ENCODE measurements at places on chromosomes 12 and 14. TPM values are rescaled to one million over a fixed set of nuclear protein-coding genes. Genes with fewer than 3 reads are reported as not detected.

Gene GPRC5A
- total RNA-seq, result 9.5 TPM

DNA sequence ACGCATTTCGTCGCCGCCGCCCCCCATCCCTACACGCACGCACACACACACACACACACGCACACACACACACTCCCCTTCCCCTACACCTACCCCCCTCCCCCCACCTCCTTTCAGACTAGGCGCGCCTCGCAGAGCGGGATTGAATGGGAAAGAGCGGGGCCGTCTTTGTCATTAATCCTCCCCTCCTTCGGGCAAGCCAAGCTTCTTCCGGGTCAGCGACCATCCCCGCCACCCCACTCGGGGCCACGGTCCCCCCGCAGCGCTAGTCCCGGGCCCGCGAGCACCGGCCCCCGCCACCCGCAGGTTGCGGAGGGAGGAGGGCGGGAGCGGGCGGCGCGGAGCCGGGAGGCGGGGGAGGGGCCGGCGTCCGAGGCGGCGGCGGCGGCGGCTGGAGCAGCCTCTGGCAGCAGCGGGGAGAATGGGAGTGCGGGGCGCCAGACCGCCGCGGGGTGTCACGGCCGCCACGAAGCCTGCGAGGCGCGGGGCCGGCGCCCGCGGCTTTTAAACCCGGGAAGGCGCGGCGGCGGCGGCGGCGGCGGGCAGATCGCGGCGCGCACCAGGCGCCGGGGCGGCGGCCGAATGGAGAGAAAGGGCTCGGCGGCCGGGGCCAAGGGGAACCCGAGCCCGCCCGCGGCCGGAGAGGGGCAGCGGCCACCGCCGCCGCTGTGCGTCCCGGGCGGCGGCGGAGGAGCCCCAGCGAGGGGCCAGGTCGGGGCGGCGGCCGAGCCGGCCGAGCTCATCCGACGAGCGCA, at the start of gene TTC9:
Gene TTC9 (plus strand): TSS at position 369 of the 755 bp plus-strand sequence. CDS start 214 bp downstream, at position 583.
- no peak within 1 kb of the TSS for H3K4me3 ChIP-seq
- no peak for DNase-seq
- H3K27ac ChIP-seq, result no peak within 1 kb of the TSS
- H3K36me3 ChIP-seq, result no peaks in the 10 kb centered on the region

GRCh38 chr12:64746663-64747062, 12.5 kb downstream of the GNS start:
- DNase-seq, result no peak
- H3K27ac ChIP-seq, result peak overlapping the region; percentile 85
- no peak overlapping the region for H3K4me3 ChIP-seq
- no peaks in the 10 kb centered on the region for H3K27me3 ChIP-seq

- no peak overlapping the region for H3K27ac ChIP-seq
- H3K4me3 ChIP-seq, result no peak overlapping the region
- H3K4me1 ChIP-seq, result no peaks in the 10 kb centered on the region
- no peaks in the 10 kb centered on the region for H3K27me3 ChIP-seq
- DNase-seq, result no peak
- no peaks in the 10 kb centered on the region for H3K36me3 ChIP-seq
Measured at GRCh38 chr12:93982771-93983315, 165.5 kb upstream of the PLXNC1 start.

GRCh38 chr14:33063521-33063920, 124.8 kb downstream of the NPAS3 start:
- H3K4me3 ChIP-seq, result no peak overlapping the region
- H3K27me3 ChIP-seq, result no peaks in the 10 kb centered on the region
- H3K36me3 ChIP-seq, result no peaks in the 10 kb centered on the region

DNA sequence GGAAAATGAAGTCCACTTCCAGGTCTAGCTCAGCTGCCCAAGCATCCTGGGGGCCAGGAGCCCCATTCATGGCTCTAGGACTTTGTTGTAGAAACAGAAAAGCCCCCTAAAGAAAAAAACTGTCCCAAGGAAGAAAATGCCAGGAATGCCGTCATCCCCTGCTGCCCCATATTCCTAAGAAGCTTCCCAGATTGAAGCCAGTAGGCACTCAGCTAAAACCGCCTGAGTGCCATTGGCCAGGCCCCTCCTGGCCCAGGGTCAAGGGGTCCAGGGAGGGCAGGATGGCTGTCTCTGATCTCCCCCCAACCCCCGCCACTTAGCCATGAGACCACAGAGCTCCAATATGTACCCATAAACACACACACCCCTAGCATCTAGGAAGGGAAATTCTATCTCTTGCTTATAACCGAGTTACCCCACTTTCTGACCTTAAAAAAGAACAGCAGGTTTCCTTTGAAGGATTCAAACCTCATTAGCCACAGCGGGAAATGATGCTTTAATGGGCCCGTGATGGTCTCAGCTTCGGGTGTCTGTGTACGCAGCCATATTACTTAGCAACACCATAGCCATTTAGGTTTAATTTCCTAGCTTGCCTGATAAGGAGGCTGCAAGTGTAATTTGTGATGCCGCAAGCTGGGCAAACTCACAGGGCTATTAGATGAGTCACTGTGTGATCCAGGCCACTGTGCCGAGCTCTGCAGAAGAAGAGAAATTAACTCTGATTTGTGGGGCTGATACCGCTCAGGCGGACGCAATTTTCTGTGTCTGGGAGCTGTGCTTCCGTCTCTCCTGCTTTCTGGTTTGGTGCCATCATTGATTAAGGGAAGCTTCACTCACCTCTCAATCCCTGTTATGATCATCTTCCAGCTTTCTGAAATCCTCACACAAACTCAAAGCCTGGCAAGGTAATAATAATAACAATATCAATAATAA, 84.2 kb downstream of the GCH1 start:
- H3K27me3 ChIP-seq, result no peaks in the 10 kb centered on the region
- no peak overlapping the region for H3K27ac ChIP-seq
- peak; percentile 45 for DNase-seq
- H3K4me3 ChIP-seq, result no peak overlapping the region
- no peaks in the 10 kb centered on the region for H3K36me3 ChIP-seq

GRCh38 chr14:101855958-101856357, 94.4 kb downstream of the PPP2R5C start:
- H3K27ac ChIP-seq, result no peak overlapping the region
- no peak for DNase-seq
- H3K27me3 ChIP-seq, result no peaks in the 10 kb centered on the region
- H3K4me3 ChIP-seq, result no peak overlapping the region

DNA sequence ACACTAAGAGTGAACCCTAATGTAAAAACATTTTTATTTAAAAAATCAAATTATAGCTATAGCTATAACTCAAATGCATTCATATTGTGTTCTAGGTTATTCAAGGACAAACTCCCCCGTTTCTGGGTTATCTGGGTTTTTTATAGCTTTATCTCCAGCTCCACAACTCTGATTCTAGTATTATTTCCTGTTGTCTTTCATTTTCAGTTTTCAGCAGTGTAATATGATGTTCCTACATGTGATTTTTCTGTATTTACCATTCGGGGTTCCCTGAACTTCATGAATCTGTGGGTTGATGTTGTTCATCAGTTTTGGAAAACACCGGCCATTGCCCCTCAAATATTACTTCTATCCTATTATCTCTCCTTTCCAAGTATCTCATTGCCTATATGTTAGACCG, 221.9 kb upstream of the FOXN3 start:
- no peak overlapping the region for H3K27ac ChIP-seq
- H3K27me3 ChIP-seq, result no peaks in the 10 kb centered on the region
- H3K4me3 ChIP-seq, result no peak overlapping the region
- no peak for DNase-seq

- peaks cover 4% of the 10 kb centered on the region for H3K36me3 ChIP-seq
- H3K27ac ChIP-seq, result peak overlapping the region; percentile 96
- no peaks in the 10 kb centered on the region for H3K27me3 ChIP-seq
- H3K4me1 ChIP-seq, result peaks cover 27% of the 10 kb centered on the region
- peak overlapping the region; percentile 90 for H3K4me3 ChIP-seq
- no peak for DNase-seq
Measured at GRCh38 chr14:50668826-50669143, 679 bp upstream of the SAV1 start.

Gene SUOX
- total RNA-seq, result 65.0 TPM

- H3K4me1 ChIP-seq, result no peaks in the 10 kb centered on the region
- no peak for DNase-seq
Measured at GRCh38 chr12:47910981-47911380, 6.2 kb upstream of the VDR start.

GRCh38 chr12:109153821-109154441, 37.5 kb downstream of the ACACB start:
- peaks cover 52% of the 10 kb centered on the region for H3K4me1 ChIP-seq
- H3K27me3 ChIP-seq, result no peaks in the 10 kb centered on the region
- H3K27ac ChIP-seq, result peak overlapping the region; percentile 91
- DNase-seq, result peak; percentile 49

Gene ITGA7
- 41.3 TPM for total RNA-seq

Gene RNF212B
- total RNA-seq, result not detected

DNA sequence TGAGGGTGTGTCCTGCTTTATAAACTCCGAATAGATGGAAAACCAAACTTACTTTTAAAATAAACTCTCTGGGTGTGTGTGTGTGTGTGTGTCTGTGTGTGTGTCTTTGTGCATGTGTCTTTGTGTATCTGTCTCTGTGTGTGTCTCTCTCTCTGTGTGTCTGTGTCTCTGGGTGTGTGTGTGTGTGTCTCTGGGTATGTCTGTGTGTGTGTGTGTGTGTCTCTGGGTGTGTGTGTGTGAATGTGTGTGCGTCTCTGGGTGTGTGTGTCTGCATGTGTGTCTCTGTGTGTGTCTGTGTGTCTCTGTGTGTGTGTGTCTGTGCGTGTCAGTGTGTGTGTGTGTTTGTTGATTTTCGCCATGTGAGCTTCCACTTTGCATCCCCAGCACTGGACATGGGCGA, 9.2 kb downstream of the RAN start:
- DNase-seq, result no peak
- H3K4me3 ChIP-seq, result no peak overlapping the region
- H3K4me1 ChIP-seq, result no peaks in the 10 kb centered on the region

DNA sequence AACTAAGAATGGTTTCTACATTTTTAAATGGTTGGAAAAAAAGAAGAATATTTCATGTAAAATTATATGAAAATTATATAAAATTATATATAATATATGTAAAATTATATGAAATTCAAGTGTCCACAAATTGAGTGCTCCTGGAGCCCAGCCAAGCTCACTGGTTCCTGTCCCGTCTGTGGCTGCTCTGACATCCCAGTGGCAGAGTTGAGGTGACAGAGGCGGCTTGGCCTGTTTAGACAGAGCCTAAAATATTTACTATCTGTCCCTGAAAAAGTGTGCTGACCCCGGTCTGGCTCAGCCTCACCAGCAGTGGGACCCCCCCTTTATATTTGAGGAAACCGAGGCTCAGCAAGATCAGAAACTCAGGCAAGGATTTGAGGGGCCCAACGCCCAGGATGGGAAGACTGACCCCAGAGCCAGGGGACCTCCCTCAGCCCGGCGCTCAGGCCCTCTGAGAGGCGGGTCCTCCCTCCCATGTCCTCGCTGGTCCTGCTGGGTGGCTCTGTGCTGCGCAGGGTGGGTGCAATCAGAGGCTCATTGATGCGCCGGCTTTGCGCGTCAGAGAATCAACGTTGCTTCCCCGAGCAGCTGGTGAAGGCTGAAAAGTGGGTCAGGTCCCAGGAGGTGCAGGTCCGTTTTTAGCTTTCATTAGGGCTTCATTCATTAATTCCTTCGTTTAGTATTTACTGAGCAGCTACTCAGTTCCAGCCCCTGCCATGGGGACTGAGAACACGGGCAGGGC, 21.5 kb upstream of the BEGAIN start:
- no peaks in the 10 kb centered on the region for H3K4me1 ChIP-seq
- DNase-seq, result no peak
- H3K27me3 ChIP-seq, result no peaks in the 10 kb centered on the region
- H3K4me3 ChIP-seq, result no peak overlapping the region
- no peaks in the 10 kb centered on the region for H3K36me3 ChIP-seq

Gene CCNB1IP1
- total RNA-seq, result 38.8 TPM

Gene FLRT2
- total RNA-seq, result 3.3 TPM

Gene ZDHHC22
- 1.2 TPM for total RNA-seq

GRCh38 chr12:64864319-64864718, 39.9 kb downstream of the TBC1D30 start:
- H3K27ac ChIP-seq, result no peak overlapping the region
- H3K4me1 ChIP-seq, result no peaks in the 10 kb centered on the region
- H3K36me3 ChIP-seq, result no peaks in the 10 kb centered on the region
- H3K4me3 ChIP-seq, result no peak overlapping the region

DNA sequence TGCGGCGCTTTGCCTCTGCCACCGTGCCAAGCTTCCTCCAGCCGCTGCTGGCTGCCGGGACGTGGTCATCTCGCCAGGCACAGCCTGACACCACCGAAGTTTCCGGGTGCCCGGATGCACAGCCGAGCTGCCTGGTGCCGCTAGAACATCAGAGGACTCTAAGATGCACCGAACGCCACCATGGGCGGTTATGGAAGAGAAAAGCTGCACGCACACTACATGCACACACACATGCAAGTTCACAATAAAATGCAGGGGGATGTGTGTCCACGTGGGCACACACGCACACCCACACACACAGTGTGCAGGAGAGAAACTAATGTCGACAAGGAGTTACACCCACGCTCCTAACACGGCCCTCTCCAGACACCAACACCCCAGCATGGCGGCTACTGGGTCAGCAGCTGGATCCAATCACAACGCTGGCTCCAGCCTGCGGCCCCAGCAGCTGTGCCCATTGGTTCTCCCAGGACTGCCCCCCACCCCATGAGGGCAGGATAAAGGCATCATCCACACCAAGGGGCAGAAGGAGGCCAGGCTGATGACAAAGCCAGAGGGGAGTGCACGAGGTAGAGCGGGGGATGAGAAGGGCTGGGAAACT, 82.7 kb downstream of the BCL11B start:
- DNase-seq, result no peak
- H3K27ac ChIP-seq, result no peak overlapping the region
- no peaks in the 10 kb centered on the region for H3K4me1 ChIP-seq
- no peak overlapping the region for H3K4me3 ChIP-seq

Gene XPOT
- total RNA-seq, result 59.1 TPM

Gene STAC3
- 1.2 TPM for total RNA-seq

DNA sequence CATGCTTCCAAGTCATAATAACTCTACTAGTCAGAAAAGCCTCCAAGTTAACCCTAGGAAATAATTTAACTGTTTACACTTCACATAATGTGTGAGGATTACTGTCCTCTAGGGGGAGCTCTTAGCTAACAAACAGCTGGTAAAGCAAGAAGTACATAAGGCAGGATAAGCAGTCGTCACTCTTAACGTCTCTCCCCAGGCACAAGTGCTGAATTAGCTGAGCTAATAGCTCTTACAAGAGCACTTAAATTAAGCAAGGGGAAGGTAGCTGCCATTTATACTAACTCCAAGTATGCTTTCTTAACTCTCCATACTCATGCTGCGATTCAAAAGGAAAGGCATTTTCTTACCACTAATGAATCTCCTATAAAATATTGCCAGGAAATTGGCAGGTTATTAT, 79.3 kb upstream of the TSPAN11 start:
- H3K4me3 ChIP-seq, result no peak overlapping the region
- no peak for DNase-seq

- peak; percentile 95 for DNase-seq
- H3K27me3 ChIP-seq, result no peaks in the 10 kb centered on the region
- no peaks in the 10 kb centered on the region for H3K36me3 ChIP-seq
- peaks cover 17% of the 10 kb centered on the region for H3K4me1 ChIP-seq
Measured at GRCh38 chr12:56152132-56152755, at the start of gene MYL6B. Gene MYL6B (plus strand): TSS chr12:56152587. CDS start chr12:56153919, 1,332 bp downstream.

GRCh38 chr12:69131077-69131476, 108.3 kb upstream of the CPSF6 start:
- no peak for DNase-seq
- no peaks in the 10 kb centered on the region for H3K36me3 ChIP-seq
- no peak overlapping the region for H3K4me3 ChIP-seq
- no peaks in the 10 kb centered on the region for H3K4me1 ChIP-seq
- no peaks in the 10 kb centered on the region for H3K27me3 ChIP-seq

Gene CIT
- 28.3 TPM for total RNA-seq

- H3K27me3 ChIP-seq, result no peaks in the 10 kb centered on the region
- no peak overlapping the region for H3K27ac ChIP-seq
- H3K36me3 ChIP-seq, result peaks cover 32% of the 10 kb centered on the region
- H3K4me1 ChIP-seq, result no peaks in the 10 kb centered on the region
Measured at GRCh38 chr12:121260091-121260490, 36.4 kb downstream of the CAMKK2 start.
